ENCODE measurements at places on chromosomes 2 and 18.

GRCh38 chr18:8813611-8814010, 108.3 kb downstream of the MTCL1 start:
- DNase-seq = no peak

GRCh38 chr18:73691118-73691517, 456.5 kb downstream of the FBXO15 start:
- DNase-seq = no peak

GRCh38 chr2:213678437-213679218, 394.4 kb downstream of the SPAG16 start:
- DNase-seq = no peak

DNA sequence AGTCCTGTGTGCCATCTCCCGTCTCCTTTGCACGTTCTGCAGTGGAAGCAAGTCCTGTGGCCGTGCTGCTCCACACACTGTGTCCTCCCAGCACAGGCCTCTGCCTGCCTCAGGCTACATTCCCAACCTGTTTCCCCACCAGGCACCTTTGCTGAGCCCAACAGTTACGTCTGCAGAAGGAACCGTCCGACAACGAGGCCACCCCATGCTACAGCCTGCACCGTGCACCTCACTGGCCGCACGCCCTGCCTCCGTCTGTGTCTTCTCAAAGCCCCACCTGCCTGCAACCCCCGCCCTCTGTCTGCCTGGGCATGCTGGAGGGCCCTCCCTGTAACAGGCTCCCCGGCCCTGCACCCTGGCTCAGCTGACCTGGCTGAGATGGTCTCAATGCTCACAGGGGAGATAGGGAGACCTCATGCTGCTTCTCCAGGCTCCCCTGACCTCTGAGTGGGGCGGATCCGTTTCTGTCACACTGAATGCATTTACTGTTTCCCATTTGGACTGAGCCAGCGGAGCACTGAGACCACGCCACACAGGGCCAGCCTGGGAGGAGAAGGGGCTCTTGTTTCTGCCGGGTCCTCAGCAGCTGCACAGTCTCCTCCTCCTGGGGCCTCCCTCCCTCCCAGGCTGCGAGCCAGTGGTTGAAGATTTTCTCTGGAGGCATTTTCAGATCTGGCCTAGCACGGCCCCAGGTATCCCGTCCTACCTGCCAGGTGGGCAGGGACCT, 109.1 kb upstream of the OTOS start:
- no peak for DNase-seq

DNA sequence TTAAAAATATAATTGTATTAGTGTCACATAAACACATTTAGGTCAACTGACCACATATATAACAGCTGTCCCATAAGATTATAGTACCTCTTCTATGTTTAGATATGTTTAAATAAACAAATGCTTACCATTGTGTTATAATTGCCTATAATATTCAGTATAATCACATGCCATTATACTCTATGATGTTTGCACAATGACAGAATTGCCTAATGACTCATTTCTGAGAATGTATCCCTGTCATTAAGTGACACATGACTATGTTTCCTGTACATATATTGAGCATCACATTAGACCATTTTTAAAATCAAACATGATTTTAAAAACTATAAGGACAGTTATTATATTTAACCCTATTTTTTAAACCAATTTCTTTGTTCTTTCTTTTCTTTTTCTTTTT, 89.8 kb downstream of the HS6ST1 start:
- no peak for DNase-seq

GRCh38 chr2:11754700-11755015, 8.2 kb downstream of the LPIN1 start:
- DNase-seq = no peak

DNA sequence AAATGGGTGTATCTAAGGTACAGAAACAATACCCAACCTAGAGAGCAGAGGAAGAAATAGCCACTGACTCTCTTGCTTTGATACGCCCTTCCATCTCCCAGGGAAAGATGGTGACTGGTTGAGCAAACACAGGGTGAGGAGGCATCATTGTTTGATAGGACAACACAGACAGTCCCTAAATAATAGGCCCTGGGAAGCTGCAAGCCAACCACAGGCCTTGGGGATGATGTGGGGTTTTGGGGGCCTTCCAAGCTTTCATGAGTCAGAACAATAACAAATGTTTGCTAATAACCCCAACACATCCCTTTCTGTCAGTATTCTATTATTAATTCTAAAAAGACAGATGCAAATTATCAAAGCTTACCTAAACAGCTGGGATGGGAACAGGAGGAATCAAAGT, 9.8 kb downstream of the LGALSL start:
- DNase-seq = no peak

GRCh38 chr2:6167592-6168138, 475.5 kb downstream of the SOX11 start:
- DNase-seq = no peak

- no peak for DNase-seq
Measured at GRCh38 chr2:235330775-235331451, 162.9 kb upstream of the AGAP1 start.

- DNase-seq = no peak
Measured at GRCh38 chr18:76522122-76522503, 27.1 kb upstream of the ZNF516 start.

GRCh38 chr2:155377266-155377680, 678.8 kb downstream of the KCNJ3 start:
- no peak for DNase-seq

GRCh38 chr2:34291076-34291475, 692.0 kb upstream of the FAM98A start:
- DNase-seq = no peak

- no peak for DNase-seq
Measured at GRCh38 chr2:195106681-195107380, 550.2 kb upstream of the SLC39A10 start.

Measured in stimulated activated CD4-positive, alpha-beta T cell treated with anti-CD3 and anti-CD28 coated beads, Interleukin-1b, Interleukin-23, amount 100 ng/mL, for 4 hours (primary cell).